ENCODE measurements at places on chromosomes 12 and 14.

DNA sequence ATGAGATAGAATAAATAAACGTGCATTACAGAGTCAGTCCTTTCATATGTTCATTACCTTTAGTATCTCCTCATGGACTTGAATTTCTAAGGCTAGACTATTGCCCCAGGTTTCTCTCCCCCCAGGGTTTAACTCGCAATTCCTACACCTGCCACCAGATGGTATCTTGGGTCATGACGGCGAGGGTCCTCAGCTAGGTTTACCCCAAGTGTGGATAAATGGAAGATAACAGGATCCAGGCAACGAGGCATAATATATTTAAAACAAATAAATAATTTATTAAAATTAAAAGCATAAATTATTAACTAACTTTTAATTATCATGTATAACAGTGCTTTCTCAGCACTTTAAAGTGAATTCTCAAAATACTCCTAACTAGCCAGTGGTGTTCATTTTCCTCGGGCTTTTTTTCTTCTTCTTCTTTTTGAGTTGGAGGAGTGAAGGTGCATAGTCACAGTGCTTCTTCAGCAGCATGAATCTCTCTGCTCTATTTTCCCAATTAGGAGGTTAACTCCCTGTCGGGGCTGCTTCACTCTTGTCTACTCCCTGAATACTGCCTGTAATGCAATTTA lies 243.5 kb upstream of the CAND1 start:
- ATAC-seq: no peak

DNA sequence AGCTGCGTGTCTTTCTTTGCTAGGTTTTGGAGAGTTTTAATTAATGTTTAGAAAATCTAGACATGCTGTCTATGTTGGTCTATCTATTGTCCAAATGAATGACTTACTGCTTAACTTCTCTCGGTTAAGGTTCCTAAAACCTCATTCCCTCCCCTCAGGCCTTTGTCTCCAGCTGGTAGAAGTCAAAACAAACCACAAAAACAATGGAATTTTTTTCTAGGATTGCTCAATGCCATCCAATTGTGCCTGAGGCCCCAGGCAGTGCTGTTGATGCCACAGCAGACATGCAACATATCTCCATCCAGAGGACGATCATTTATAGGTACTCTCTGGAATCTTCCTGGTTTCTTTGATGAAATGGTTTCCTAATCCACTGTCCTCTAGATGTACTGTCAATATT lies 448.2 kb upstream of the TBX3 start:
- no peak for ATAC-seq

DNA sequence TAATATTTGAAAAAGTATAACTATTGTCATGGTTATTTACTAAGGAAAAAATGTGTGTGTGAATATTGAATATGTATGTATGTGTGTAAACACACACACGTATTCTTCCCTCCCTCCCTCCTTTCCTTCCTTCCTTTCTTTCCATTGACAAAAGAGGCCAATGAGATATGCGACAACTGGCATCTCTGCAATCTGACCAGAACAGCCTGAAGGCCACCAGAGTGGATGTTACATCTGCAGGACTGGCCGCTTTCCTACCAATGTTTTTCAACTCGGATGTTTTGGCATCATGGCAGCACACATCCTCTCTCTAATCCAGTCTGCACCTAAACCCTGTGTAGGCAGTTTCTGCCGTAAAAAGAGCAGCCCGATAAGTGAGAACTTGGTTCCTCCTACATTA lies 20.7 kb downstream of the HOXC4 start:
- ATAC-seq: no peak

DNA sequence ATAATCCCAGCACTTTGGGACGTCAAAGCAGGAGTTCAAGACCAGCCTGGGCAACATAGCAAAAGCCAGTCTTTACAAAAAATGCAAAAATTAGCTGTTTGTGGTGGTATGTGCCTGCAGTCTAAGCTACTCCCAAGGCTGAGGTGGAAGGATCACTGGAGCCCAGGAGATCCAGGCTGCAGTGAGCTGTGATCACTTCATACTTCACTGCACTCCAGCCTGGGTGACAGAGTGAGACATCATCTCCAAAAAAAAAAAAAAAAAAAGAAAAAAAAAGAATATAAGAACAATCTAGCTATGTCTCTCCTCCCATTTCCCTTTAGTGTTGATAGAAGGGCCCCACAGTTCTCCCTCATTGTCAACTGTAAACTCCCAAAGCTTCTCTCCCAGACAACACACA lies 3.5 kb upstream of the BCAT1 start:
- no peak for ATAC-seq

- ATAC-seq: no peak
These were observed 278.5 kb downstream of the PRKD1 start for GRCh38 chr14:29649170-29649569.

- ATAC-seq: peak; percentile 38
These were observed 32.5 kb downstream of the FBXO34 start for GRCh38 chr14:55303691-55304145.

GRCh38 chr12:58301730-58302122 lies 360.4 kb downstream of the ATP23 start:
- no peak for ATAC-seq

GRCh38 chr14:85572011-85572410 lies 42.1 kb downstream of the FLRT2 start:
- no peak for ATAC-seq

DNA sequence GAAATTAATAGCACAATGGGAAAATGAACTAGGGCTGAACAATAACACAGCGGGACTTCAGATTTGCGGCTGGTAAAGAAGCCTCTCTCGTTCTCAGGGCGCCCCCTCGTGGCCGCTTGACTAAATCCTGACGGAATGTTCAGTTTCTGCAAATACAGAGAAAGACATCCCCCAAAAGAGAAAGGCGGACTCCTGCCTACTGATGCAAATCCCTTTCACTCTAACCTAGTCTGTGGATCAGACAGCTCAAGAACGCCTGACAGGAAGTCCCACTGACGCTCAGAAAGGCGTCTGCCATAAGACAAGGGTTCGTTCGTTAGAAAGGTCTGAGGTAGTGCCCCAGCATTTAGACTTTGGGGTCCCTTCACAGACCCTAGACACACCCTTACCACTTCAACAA lies 2.5 kb downstream of the NUAK1 start:
- no peak for ATAC-seq

DNA sequence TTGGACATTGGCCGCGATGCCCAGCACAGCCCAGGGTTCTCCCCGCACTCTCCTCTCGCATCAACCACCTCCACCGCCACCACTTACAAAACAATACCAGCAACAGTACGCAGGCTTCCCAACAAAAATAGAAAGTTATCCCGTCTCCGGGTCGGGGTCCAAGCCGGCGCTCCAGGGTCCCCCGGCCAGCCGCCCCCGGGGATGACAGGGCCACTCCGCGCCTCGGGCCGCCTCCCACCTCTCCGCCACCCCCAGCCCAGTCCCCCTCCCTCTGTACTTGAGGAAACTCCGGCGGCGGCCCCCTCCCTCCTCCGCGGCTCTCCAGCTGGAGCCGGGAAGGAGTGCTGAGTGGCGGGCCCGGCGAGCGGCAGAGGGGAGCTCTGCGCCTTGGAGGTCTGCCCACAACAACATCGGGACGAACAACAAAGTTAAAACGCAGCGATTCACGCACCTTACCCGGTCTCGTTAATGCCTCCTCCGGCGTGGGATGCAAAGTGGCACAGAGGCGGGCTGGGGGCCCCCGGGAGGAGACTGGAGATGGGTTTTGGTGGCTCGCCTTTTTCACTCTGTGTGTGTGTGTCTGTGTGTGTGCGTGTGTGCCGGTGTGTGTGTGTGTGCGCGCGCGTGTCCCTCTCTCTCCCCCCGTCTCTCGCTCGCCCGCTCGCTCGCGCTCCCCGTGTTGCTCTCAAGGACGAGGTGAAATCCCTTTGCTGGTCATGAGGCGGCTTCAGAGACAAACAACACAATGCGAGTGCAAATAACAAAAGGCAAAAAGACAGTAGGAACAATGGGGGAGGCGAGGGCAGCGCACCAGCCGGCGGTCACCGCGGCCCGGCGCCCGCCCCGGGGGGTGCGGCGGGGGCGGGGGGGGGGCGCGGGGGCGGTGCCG lies 386.8 kb downstream of the BCAT1 start:
- ATAC-seq: peak; percentile 40

DNA sequence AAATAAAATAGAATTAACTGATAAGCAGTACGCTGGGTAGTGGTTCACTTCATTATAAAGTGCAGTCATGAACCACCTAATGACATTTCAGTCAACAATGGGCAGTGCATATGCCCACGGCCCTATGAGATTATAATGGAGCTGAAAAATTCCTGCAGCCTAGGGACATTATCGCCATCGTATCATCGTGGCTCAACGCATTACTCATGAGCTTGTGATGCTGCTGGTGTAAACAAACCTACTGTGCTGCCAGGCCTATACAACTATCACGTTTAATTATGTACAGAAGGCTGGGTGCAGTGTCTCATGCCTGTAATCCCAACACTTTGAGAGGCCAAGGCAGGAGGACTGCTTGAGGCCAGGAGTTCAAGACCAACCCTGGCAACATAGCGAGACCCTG lies 62.3 kb upstream of the TMEM263 start:
- ATAC-seq: no peak

DNA sequence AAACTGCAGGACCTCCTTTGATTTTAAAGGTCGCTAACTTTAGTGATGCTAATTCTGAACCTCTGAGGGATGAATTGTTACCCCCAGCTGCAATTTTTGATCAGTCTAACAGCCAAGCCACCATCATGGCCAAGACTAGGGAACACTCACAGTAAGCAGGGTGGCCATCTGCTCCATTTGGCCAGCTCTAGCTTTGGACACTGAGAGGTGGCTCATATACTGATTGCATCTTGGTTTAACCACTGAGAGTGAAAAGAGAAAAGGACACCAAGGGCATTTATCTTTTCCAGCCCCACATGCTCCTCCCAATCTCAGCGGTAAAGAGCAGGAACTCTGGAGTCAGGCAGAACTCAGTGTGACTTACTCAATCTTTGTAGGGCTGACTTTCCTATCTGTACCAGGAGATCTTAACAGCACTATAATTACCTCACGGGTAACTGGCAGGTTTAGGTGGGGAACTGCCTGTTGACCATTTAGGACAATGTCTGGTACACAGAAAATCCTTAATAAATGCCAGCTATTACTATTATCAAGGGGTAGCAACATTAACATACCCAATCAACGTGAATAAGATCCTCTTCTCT lies 6.2 kb downstream of the LPCAT3 start:
- ATAC-seq: no peak

GRCh38 chr12:105321125-105321524 lies 9.4 kb upstream of the C12orf75 start:
- ATAC-seq: no peak

DNA sequence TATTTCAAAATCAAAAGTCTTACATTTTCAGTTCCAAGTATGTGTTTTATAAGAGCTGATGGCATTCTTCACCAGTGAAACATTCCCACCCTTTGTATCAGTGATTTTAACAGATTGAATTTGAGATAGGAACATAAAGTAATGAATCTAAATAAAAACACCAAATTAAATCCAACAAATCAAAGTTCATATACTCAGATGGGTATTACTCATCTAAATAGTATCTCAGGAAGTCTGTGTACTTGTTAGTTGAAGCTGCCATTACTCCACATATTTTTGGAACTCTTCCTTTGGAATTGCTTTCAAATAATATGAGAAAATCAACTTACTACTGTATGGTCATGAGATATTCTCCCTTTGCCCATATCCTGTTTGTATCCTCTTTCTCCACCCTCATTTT lies 89.1 kb downstream of the MIA2 start:
- ATAC-seq: no peak

DNA sequence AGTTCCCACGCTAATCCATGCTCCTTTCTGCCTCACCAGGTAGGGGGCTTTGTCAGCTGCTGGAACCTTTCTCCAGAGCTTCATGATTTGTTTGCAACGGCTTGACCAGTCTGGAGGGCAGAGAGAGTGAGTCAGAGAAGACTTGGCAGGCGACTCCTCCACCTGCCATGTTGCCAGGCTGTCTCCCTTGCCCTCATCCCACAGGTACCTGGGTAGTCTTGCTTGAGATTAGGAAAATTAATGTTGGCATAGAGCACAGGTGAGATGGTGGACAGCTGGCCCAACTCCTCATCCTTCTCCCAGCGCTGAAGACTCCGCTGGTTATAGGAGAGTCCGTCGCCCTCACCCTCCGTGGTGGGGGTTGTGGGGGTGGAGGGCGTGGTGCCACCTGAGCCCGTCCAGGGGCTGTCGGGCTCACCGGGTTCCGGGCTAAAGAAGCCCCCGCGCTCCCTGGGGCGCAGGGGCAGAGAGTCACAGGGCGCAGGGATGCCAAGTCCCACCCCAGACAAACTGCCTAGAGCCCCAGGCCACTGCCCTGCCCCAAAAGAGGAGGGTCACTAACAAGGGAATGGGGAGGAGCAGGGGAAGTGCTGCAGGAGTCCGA lies 18.6 kb downstream of the KMT2D start:
- ATAC-seq: no peak

DNA sequence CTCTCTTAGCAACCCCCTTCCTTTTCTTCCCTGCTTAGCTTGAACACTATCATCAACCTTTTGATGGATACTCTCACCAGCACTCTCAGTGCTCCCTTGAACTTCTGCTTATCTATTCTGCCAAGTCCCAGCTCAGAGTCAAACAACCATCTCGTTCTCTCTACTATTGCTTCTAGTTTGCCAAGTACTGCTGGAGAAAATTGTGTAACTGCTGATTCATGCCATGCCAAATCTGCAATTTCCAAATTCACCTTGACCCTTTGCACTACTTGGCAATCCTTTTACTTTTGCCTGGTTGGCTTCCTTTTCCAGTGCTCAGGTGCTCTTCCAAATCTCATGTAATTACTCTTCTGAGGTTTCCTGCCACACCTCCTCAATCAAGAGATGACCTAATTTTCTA lies 2.8 kb upstream of the CCDC196 start:
- ATAC-seq: no peak

GRCh38 chr12:92779902-92780301 lies 77.1 kb downstream of the PLEKHG7 start:
- ATAC-seq: no peak

GRCh38 chr12:107612508-107612907 lies 73.1 kb upstream of the PWP1 start:
- ATAC-seq: no peak

- ATAC-seq: no peak
These were observed 183.0 kb downstream of the SLC15A5 start for GRCh38 chr12:16094437-16094836.

Measured in activated CD4-positive, CD25-positive, alpha-beta regulatory T cell treated with anti-CD3 and anti-CD28 coated beads, Interleukin-2, amount 50 U/mL, for 24 hours (primary cell).